PC-9 (cell line): ENCODE measurements at places on chromosomes 2 and 18. TPM values are rescaled to one million over a fixed set of nuclear protein-coding genes. Genes with fewer than 3 reads are reported as not detected.

GRCh38 chr18:78323453-78324197 is 656.0 kb upstream of the SALL3 start:
- no peaks in the 10 kb centered on the region for H3K36me3 ChIP-seq
- no peak overlapping the region for H3K4me3 ChIP-seq
- H3K27ac ChIP-seq, result no peak overlapping the region
- no peak for DNase-seq

PLA2R1 gene
- total RNA-seq, result 0.33 and 0.40 TPM in 2 replicates

GRCh38 chr2:85110991-85111560 is 22.1 kb upstream of the TCF7L1 start:
- no peak overlapping the region for H3K27ac ChIP-seq
- H3K27me3 ChIP-seq, result no peaks in the 10 kb centered on the region
- no peaks in the 10 kb centered on the region; the same call in 1 of the 2 replicates for H3K4me1 ChIP-seq
- H3K36me3 ChIP-seq, result no peaks in the 10 kb centered on the region

- 0 out of 2 replicates have a peak overlapping the region, but pooled peaks have one; percentile 51 for H3K27ac ChIP-seq
- DNase-seq, result no peak
- H3K4me1 ChIP-seq, result peaks cover 17% of the 10 kb centered on the region
Measured at GRCh38 chr2:84458551-84459017, 496 bp downstream of the SUCLG1 start.

CYBRD1 gene
- total RNA-seq, result 125 and 132 TPM in 2 replicates
